ENCODE measurements at places on chromosomes 7 and 10.

DNA sequence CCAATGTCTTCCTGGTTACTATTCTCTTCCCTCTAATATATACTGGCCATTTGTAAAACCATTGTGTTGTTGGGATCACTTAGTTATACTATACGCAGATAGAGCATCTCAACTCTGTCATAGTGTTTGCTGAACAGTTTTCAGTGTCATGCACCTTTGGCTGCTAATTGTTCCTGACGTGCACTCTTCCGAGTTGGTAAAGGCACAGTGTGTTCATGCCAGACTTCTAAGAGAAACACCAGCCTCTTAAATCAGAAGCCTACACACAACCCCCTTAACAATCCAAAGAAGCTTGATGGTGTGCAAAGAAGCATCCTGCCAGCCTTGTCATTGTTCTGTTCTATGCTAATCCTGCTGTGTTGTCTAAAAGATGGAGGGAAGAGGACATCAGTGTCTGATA, 131.1 kb downstream of the MAPK8 start:
- no peak for DNase-seq

GRCh38 chr10:3222626-3223025, 50.0 kb upstream of the PITRM1 start:
- no peak for DNase-seq

- DNase-seq: no peak
These were observed 43.3 kb upstream of the SLC26A3 start for GRCh38 chr7:107846324-107846723.

GRCh38 chr7:5629941-5630340, 151.5 kb downstream of the RNF216 start:
- DNase-seq: no peak

DNA sequence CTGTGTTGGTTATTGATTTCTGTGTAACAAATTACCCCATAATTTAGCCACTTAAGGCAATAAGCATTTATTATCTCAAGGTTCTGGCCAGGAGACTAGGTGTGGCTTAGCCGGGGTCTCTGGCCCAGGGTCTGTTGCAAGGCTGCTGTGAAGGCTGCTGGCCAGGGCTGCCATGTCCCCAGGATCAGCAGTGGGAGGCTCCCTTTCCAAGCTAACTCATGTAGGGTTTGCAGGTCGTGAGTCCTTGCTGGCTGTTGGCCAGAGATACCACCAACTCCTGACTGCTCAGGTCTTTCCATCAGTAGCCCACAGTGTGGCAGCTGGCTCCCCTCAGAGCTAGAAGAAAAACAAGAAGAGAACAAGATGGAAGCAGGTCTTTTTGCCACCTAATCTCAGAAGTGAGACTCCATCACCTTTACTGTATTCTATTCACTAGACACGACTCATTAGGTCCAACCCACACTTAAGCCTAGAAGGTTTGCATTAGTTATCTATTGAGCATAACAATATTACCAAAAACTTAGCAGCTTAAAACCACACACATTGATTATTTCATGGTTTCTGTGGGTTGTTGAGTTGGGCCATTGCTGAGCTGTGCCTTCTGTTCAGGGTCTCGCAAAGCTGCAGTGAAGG, 185.6 kb downstream of the PFKFB3 start:
- no peak for DNase-seq

- no peak for DNase-seq
These were observed 63.4 kb upstream of the SRPK2 start for GRCh38 chr7:105452085-105452484.

- no peak for DNase-seq
These were observed 110.0 kb downstream of the TACC2 start for GRCh38 chr10:122098924-122099323.

- DNase-seq: no peak
These were observed 497.4 kb downstream of the RPS24 start for GRCh38 chr10:78531088-78531487.

DNA sequence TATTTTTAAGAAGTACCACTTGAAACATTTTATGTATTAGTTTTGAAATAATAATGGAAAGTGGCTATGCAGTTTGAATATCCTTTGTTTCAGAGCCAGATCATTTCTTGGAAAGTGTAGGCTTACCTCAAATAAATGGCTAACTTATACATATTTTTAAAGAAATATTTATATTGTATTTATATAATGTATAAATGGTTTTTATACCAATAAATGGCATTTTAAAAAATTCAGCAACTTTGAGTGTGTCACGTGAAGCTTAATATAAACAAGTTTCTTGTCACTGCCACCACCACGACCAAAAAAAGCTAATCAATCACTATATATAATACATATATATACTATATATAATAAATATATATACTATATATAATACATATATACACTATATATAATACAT, 4.8 kb downstream of the IL6 start:
- no peak for DNase-seq

DNA sequence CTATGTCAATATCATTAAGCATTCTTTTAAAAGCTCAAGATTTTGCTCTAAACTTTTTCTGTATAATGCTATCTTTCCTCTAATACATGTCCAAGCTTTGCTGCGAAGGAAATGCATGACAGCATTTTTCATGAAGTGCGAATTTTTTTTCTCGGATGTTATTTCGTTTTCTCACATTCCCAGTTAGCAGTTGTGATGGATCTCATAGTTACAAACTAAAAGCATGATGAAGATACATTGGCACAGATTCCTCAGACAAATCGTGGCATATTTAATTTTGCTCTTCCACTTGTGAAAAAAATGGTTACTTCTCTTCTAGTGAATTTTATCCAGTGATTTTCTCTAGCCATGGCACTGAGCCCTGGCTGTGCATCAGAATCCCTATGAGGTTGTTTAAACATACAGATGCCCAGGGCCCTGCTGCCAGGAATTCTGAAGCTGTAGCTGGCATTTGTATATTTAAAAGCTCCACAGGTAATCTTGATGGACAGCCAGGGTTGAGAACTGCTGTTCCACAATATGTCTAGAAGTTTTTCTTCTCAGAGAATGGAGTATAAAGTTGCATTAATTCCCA, 299.8 kb upstream of the NEBL start:
- no peak for DNase-seq

- DNase-seq: no peak
These were observed 218.6 kb upstream of the SLC26A5 start for GRCh38 chr7:103664577-103664976.

- DNase-seq: no peak
These were observed 34.9 kb upstream of the KIAA1217 start for GRCh38 chr10:24174014-24174413.

- DNase-seq: no peak
These were observed 245.5 kb upstream of the PPP2R2D start for GRCh38 chr10:131655101-131655849.

DNA sequence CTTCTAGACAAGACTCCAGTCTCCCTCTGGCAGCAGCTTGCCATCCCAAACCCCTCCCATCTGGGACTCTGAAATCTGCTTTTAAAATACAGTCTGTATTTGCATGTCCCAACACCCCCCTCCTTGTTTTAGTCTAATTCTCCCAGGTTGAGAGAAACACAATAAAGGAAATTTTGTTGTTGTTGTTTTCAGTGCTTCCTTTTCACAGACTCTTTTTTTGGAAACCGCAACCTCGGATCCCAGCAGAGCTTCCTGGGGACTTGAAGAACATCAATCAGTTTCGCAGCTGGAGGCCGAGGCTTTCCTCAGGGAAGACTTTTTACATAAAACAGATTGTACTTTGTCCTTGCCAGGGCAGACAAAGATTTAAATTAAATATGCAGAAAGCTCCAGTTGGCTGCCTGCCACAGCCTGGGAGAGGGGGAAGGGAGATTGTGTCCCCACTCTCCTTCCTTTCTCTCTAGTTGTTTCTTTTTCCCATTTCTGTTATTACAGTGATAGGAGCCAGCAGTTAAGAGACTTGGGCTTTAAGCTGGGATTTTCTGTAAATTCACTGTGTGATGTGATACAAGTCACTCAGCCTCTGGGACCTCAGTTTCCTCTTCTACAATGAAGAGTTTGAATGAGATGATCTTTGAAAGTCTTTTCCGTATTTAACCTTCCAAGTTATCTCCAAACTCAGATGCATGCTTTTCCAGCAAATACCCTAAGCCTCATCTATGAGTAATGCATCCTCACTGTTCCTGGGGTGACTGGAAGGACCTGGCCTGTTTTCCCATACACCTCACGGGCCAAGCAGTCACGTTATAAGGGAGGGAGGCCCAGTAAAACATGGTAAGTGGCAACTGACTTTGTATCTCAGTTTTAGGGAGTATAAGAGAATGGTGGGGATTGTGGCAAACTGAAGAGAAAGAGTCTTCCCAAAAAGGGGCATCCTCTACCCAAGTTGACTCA, 192.3 kb downstream of the REEP3 start:
- DNase-seq: peak; percentile 86

GRCh38 chr10:71516890-71517289, 120.2 kb downstream of the CDH23 start:
- no peak for DNase-seq

GRCh38 chr7:48880851-48881250, 43.5 kb upstream of the CDC14C start:
- DNase-seq: no peak

- no peak for DNase-seq
These were observed 48.1 kb upstream of the GATA3 start for GRCh38 chr10:8006274-8006999.

DNA sequence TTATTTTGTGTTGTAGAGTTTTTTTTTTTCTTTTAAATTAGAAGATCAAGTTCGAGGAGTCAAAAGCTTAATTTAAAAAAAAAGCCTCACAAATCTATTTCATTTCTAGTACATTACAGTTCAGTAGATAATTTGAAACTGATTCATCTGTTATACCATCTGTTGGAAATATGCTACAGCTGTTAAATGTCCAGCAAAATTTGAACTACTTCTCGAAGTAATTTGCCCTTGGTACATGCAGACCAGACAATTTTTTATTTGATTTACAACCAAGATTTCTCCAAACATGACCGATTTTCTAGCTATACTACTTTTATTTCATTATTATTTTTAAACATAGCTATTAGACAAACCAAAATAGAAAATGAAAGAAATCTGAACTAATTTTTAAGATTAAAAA, 647.9 kb downstream of the CNTNAP2 start:
- no peak for DNase-seq

DNA sequence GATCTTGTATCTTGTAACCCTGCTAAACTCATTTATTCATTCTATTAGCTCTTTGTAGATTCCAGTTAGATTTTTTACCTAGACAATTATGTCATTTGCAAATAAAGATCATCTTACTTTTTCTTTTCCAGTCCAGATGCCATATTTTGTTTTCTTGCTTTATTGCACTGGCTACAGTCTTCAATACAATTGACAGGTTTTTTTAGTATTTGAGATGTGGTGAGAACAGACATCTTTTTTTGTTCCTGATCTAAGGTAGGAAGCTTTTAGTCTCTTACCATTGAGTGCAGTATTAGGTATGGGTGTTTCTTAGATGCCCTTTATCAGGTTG, 12.1 kb downstream of the SPRN start:
- DNase-seq: no peak

- peak; percentile 75 for DNase-seq
These were observed 245.9 kb downstream of the KCNMA1 start for GRCh38 chr10:77391605-77392235.

GRCh38 chr10:106557951-106558733, 606.4 kb downstream of the SORCS1 start:
- no peak for DNase-seq

- peak; percentile 72 for DNase-seq
These were observed 704 bp downstream of the ZNRF2 start for GRCh38 chr7:30285067-30285535.

DNA sequence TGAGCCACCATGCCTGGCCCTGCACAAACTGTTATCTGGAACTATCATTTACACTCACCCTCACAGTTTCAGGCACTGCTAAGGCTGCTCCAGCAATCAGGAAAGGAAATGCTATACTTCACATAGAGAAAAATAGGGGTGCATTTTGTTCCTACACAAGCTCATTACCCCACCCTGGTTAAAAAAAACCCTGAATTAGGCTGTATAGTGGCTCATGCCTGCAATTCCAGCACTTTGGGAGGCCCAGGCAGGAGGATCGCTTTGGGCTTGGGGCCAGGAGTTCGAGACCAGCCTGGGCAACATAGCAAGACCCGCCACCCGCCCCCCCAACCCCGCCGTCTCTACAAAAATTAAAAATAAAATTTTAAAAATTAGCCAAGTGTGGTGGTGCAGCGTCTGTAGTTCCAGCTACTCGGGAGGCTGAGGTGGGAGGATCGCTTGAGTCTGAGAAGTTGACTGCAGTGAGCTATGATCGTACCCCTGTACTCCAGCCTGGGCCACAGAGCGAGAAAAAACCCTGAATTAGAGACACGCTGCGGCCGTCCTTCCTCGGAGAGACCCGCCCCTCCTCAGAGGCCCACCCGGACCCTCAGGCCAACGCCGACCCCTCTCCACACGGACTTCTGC, 539 bp downstream of the PTCD1 start:
- peak; percentile 37 for DNase-seq

DNA sequence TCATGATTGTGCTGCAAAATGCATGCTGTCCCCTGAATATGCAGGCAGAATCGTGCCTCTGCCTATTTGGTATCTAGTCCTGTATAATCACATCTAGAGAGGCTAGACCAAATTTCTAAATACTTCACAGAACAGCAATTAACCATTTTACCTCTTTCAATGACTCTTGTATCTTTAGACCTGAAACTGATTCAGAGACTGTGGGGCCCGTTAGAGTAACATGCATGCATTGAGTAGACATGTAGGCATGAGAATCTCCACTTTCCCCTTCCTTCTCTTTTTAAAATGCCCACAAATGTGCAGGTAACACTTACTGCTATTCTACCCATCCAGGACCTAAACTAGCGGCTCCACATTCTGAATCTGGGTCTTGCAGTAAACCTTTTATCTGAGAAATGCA, 8.8 kb downstream of the ZNF92 start:
- DNase-seq: no peak

DNA sequence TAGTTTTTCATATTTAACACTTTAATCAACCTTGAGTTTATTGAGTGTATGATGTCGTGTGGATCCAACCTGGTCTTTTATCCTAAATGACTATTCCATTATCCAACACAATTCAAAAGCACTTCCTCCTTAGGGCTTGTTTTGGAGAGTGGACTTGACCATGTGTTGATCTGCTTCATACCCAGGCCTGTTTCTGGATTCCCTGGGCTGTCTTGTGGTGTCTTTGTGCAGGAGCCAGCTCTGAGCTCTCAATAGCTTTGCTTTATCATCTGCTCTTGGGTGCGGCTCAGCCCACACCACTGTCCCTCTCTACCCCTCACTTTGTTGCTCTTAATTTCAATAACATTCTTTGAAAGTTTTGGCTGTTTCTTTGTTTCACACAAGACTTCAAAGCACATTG, 70.9 kb upstream of the CHST15 start:
- DNase-seq: no peak

DNA sequence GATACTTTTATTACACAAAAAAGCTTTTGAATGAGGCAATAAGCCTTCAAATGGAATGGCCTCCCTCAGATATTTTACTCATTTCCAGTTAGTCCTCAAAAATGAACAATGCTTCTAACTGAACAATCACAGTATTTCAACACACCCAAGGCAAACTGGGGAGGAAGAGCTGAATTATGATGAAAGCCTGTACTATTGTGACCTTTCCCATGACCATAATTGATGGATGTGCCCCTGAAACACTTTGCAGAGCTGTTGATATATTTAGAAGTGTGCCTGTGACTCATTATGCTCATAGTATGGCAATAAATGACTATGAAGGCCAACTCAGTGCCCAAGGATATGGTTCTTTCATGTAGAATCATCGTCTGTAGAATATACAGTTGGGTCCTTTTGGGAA, 248.1 kb downstream of the AHR start:
- no peak for DNase-seq

GRCh38 chr7:44259547-44260457, 59.0 kb downstream of the YKT6 start:
- peak; percentile 41 for DNase-seq
